H4 (cell line): ENCODE measurements at places on chromosomes 16 and 17. TPM values are rescaled to one million over a fixed set of nuclear protein-coding genes. Genes with fewer than 3 reads are reported as not detected.

The ZNF629 gene
- 10.7 and 13.9 TPM in 2 replicates for total RNA-seq

The POLR3E gene
- 23.2 and 29.2 TPM in 2 replicates for total RNA-seq

The TUBB3 gene
- total RNA-seq, result 217 and 304 TPM in 2 replicates

The C1QL1 gene
- 5.3 and 7.1 TPM in 2 replicates for total RNA-seq

The MCRIP2 gene
- total RNA-seq, result 11.9 and 14.5 TPM in 2 replicates

The CLEC18B gene
- total RNA-seq, result 0.02 and 2.0 TPM in 2 replicates
